ENCODE measurements at places on chromosomes 3 and 15. TPM values are rescaled to one million over a fixed set of nuclear protein-coding genes. Genes with fewer than 3 reads are reported as not detected.

The LSAMP gene
- total RNA-seq, result 0.64 TPM

The TGM4 gene
- total RNA-seq, result not detected

The LINGO1 gene
- total RNA-seq, result not detected

The TIMP4 gene
- 1.3 TPM for total RNA-seq

GRCh38 chr3:23804441-23805209 lies 1.1 kb upstream of the UBE2E1 start:
- no peak for DNase-seq

- peak; percentile 43 for DNase-seq
These were observed at the start of gene NRROS for GRCh38 chr3:196639483-196640296. TSS of gene NRROS (plus strand) at chr3:196639694. CDS start at chr3:196654540, 14,846 bp downstream.

DNA sequence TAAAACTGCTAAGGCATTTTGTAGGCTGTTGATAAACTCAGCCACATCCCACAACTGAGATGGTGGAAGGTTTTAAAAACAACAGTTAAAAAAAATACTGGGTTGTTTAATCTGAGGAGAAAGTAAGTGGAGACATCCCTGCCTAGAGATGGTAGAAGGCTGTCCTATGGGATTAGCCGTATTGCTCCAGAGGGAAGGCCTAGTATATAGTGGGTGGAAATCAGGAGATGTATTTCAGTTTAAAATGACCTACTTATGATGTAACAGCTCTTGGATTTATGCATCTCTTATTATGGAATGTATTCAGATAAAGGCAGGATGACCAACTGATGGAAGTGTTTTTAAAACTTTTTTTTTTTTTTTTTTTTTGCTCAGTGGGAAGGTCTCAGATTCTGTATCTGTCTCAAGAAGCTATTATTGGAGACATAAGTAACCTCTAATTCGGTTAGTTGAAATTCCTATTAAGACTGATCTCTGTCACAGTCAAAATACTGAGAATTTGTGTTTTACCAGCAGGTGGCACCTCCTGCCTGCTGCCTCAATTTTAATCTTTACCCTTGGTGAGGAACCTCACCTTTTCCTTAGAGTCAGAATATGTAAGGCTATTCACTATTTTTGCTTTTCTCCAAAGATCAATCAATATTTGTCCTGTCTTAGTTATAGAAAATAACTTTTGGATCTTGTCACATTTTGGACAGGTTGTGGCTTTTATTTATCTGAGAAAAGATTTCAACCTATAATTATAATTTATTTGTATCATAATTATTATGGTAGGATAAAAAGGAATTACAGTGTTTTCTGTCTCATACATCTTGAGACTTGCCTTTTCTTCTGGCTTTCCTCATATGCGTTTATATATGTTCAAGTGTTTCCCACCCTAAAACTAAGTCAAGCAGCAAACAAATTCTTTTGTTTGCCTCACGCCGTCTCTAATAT lies 63.0 kb downstream of the VPS8 start:
- peak; percentile 35 for DNase-seq

GRCh38 chr15:69573815-69574475 lies 121.3 kb downstream of the RPLP1 start:
- DNase-seq, result no peak

GRCh38 chr15:22939652-22940061 lies 40.5 kb downstream of the CYFIP1 start:
- no peak for DNase-seq

DNA sequence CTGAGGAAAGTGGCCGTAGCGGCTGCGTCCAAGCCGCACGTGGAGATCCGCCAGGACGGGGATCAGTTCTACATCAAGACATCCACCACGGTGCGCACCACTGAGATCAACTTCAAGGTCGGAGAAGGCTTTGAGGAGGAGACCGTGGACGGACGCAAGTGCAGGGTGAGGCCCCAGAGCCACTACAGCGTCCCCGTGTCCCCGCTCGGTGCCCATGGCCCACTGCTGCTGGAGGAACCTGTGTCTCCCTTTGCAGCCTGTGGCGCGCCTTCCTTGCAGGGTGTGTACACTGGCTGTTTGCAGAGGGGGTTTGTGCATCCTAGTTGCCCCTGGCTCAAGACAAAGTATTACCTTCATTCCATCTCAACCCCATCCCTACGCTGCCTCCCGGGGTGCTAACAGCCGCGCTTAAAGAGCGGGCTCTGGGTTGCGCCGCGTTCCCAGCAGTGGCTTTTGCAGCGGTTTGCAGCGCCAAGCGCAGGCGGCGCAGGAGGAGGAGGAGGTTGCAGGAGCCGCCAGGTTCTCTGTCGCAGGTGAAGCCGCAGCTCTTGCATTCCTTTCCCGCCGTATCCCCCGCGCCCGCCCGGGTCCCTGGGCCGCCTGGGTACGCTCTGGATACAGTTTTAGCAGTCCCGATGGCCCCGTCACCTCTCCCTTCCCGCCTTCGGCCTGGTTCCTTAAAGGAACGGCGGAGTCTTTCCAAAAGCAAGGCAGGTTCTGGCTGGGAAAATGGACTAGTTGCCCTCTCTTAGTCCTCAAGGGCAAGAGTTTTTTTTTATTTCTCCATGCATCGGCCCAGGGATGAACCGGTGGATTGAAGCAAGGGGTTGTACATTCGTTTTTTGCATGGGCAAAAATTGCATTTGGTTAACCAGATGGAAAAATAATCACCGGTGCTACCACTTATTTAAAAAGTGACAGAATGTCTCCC lies 1.2 kb downstream of the CRABP1 start:
- DNase-seq, result no peak

- DNase-seq, result no peak
These were observed 32.1 kb upstream of the THRB start for GRCh38 chr3:24526640-24527212.

DNA sequence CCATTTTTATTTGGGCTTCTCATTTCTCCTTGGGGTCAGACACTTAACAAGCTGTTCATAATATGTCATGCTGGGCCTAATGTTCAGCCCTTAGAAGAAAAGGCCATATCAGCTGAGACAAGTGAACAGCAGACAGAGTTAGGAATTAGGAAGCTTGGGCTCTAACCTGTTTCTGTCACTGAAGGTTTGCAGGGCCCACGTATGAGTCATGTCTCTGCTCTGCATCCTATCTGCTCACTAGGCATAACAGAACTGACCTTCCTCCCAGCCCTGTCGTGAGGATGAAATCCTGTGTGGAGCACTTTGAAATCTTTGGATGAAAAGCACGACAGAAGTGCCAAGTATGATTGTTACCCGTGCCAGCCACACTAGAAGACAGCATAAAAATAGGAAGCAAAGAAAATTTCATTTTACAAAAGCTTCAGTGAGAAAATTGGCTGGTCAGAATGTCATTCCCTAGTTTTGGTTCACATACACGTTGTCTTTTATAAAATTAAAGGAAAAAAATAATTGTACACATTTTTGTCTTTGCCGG lies 26.5 kb upstream of the CD47 start:
- DNase-seq, result peak; percentile 15

GRCh38 chr15:44261007-44261706 lies 27.4 kb upstream of the GOLM2 start:
- DNase-seq, result no peak

DNA sequence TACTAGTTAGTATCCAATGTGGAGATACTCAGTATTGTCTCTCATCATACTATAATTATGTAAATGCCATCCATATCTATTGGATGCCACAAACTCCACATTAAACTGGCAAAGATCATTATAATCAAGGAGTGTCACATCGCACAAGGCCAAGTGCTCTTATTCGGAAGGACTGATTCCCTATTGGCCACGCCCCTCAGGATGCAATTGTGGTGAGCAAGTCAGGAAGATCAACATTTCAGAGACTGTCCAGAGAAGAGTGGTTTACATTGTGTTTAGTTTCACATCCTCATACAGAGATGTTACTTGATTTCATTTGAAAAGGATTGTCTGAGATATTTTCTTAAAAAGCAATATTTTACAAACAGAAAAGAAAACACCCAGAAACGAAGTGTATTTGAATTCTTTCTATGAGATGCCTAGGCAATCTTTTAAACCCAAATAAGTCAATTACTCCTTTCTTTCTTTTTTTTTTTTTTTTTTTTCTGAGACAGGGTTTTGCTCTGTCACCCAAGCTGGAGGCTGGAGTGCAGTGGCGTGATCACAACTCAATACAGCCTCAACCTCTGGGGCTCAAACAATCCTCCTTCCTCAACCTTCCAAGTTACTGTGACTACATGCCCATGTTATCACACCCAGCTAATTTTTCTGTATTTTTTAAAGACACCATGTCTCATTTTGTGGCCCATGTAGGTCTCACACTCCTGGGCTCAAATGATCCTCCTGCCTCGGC lies 369.1 kb downstream of the RBMS3 start:
- peak; percentile 55 for DNase-seq

- DNase-seq, result no peak
These were observed 42.2 kb downstream of the POC1A start for GRCh38 chr3:52112056-52112455.

- no peak for DNase-seq
These were observed 184.9 kb downstream of the SOX2 start for GRCh38 chr3:181896605-181897004.

Data from fibroblast of villous mesenchyme (primary cell).